ENCODE measurements at places on chromosomes 11 and 22.
A peak's percentile ranks its signal among the peaks of the same experiment; 100 is the strongest.

DNA sequence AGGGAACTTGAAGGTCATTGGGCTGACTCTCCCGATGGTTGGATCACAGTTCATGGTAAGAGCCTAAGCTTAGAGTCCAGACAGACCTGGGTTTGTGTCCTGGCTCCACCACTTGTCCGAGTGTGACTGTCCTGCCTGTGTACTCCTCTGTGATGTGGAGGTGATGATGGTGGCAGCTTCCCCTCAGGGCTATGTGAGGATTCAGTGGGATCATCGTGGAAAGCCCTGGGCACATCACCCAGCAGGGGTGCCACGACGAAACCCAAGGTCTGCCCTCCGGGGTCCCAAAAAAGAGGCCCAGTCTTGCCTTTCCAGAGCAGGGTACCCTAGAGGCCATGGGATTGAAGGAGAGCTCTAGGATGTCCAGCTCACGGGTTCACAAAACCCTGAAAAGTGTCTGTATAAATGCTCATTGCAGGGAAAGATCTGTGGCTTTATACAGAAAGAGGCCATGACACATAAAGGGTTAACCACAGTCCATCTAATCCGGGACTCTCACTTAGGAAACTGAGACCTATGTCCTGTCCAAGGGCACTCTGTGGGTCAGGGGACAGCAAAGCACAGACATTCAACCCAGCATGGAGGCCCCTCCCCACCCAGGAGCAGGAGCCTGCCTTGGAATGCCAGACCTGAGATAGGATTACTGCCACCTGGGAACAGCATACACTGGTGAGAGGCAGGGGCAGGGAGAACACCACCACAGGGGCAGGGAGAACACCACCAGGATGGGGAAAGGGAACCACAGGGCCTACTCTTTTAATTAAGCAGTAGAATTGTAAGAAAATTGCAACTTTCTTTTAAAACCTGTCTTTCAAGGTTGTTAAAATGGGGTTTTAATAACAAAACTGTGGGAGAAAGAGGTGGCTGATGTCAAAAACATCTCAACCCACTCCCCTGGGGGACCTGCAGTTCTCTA is 51.3 kb downstream of the IGLL5 start:
- no peak for DNase-seq

DNA sequence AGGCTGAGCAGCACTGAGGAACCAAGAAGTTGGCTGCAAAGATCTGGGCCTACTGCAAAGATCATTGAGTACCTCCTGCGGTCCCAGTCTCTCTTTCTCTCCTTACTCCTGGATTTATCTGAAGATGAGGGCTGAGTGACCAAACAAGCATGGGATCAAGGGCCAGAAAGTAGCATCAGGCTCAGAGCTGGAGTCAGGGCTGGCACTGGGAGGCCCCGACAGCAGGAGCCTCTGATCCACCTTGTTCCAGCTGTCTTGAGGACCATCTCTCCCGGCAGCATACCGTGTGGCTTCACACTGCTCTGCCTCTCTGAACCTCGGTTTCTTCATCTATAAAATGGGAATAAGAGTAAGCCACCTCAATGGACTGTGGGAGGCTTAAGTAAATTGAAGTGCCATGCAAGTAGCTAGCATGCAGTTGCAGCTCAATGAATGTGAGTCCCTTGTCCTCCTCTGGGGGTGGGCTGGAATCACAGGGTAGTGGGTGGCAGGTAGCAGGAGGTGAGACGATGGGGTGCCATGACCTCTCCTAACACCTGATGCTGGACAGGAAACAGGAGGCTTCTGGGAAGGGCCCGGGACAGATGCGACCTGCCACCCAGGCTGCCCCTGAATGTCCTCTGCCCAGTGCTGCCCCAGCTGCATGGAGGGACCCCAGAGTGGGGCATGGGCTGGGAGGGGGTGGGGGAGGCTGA is 52.5 kb upstream of the PRDM11 start:
- no peak for DNase-seq

GRCh38 chr11:68043029-68043348 is 4.2 kb downstream of the TCIRG1 start:
- DNase-seq = no peak

DNA sequence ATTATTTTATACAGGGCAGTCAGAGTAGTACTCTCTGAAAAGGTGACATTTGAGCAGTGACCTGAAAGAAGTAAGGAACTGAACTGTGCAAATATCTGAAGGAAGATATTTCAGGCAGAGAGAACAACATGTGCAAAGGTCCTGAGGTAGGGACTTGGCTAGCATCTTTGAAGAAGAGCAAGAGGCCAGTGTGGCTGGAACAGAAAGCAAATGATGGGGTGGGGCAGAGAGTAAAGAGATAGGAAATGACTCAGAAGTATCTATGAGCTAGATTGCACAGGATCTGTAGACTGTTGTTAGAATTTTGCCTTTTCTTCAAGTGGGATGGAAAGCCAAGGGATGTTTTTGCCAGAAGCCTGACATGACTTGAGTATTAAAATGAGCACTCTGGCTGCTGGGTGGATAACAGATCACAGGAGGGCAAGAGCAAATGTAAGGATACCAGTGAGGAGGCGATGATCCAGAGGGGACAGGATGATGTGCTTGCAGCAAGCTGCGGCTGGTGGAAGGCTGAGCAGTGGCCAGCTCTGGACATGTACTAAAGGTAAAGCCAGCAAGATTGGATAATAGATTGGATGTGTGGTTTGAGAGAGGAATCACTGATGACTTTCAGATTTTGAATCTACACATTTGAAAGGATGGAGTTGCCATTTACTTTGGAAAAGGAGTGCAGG is 33.2 kb upstream of the TTC12 start:
- DNase-seq = no peak

DNA sequence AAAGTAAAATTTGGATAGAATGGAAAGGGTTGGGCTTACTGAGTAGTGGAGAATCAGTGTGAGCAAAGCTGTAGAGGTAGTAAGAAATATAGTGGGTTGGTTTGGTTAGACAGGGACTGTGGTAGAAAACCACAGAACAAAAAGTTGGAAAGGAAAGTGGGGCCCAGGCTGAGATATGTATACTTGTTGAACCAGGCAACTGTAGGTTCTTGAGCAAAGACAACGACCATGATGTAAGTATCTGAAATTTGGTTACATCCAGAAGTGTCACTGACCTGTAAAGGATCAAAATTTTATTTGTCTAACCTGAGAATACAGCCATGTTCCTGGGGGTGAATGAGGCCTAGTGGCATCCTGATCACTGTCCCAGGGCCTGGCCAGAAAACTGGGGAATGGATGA is 114.1 kb downstream of the STIM1 start:
- no peak for DNase-seq

- DNase-seq = no peak
Observed at GRCh38 chr22:46502440-46503175, 34.8 kb downstream of the CELSR1 start.

GRCh38 chr11:17013548-17014320 is 480 bp downstream of the PLEKHA7 start:
- DNase-seq = peak; percentile 67

- no peak for DNase-seq
Observed at GRCh38 chr11:17098038-17098437, 20.6 kb upstream of the RPS13 start.

DNA sequence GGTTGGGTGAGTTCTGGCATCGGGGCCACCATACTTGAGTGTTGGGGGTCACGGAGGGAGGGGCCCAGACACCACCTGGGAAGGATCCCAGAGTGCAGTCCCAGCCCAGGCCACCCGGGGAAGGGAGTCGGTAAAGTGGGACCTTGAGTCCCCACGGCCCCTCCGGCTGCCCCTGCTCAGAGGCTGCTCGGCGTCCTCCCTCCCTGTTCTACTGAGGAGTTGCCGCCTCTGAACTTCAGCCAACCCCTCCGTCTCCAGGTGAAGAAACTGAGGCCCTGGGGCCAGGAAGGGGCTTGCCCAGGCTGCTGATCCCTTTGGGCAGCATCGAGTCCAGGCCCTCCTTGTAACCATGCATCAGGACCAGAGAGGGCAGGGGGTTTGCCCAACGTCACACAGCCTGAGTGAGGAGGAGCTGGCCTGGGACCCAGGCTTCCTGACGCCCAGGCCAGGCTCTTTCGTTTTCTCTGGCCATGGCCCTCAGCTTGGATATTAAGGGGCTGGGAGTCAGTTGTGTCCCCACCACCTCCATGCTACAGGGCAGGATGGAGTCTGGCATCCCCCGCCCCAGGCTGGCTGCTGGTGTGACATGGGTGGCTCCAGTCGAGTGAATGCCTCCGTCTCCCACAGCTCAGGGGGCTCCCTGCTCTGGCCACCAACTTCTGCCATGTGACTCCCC is 1.3 kb downstream of the PARVG start:
- no peak for DNase-seq

GRCh38 chr22:41681616-41682015 is 7.1 kb downstream of the SNU13 start:
- DNase-seq = no peak

DNA sequence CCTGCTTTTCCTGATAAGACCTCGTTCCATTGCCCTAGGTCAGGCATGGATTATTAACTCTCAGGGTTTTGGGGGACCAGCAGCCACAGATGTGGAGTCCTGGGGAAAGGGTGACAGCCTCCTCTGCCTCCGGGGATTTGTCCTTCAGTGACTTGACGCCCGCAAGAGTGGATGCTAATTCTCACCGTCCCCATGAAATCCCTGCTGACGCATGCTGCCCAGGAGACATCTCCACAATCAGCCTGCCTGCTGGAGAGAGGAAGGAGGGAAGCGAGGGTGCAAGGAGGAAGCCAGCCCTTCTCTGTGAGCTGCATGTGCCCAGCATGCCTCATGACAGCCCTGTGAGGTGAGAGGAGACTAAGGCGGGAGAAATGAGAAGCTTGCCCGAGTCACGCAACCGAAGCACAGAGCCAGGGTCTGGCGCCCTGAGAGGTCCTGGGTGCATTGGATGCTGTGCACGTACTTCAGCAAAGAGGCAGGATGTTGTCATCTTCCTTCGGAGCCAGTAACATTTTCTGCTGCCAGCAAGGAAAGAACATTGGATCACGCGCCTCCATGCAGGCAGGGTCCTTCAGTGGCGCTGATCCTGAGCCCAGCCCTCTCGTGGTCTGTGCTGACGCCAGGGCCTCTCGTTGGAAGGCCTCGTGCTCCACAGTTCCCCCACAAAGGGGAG is 27.3 kb upstream of the KRTAP5-6 start:
- DNase-seq = no peak

DNA sequence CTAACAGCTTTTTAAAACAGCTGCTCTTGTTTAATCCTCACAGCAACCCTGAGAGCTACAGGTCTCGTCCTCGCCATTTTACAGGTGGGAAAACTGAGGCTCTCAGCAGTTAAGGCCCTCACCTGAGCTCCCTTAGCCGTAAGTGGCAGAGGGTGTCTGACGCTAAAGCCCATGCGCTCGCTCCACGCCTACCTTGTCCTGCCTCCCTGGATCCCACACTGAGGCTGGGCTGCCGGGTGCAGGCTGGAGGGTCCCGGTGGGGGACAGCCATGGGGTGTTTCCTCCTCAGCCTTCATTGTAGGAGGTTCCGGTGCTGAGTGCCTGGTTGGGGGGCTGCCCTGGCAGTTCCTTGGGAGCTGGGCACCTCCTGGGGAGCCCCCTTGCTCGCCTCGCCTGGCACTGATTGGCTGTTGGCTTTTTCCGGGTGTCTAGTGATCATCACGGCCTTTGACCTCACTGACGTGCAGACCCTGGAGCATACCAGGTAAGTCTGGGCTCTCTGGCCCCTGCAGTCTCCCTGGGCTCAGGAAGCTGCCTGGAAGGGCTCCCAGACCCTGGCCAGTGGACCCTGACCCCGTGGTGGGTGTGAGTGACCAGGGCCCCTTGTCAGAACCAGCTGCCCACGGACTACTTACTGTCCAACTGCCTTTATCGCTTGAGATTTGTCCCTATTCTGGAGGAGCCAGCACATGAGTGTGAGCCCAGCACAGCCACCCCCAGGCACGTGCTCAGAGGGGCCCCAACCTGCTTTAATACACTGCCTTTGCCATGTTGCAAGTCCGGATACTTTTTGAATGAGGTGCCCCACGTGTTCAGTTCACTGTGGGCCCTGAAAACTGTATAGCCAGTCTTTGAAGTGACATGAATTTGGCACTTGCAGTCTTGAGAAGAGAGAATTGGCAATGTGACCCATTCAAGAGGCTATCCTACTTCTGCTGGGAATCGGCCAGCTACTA is 12.6 kb downstream of the RAB36 start:
- DNase-seq = no peak

All from GM13977 (cell line).